ENCODE measurements at places on chromosomes 1 and 21.

DNA sequence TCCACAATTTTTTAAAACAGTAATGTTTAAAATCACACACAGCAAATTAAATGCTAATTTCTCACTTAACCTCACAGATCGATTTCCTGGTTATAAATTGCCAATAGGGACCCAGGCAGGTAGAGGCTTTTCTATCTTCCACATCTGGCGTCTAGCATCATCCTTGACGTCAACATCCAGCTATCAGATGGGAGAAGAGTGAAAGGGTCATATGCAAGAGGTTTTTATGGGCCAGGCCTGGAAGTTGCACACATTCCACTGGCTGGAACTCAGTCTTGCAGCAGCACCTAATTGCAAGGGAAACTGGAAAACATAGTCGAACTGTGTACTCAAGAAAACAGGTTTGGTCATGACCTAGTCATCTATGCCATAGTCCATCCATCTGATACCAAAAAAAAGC, 6.0 kb upstream of the EEIG2 start:
- no peak for DNase-seq

DNA sequence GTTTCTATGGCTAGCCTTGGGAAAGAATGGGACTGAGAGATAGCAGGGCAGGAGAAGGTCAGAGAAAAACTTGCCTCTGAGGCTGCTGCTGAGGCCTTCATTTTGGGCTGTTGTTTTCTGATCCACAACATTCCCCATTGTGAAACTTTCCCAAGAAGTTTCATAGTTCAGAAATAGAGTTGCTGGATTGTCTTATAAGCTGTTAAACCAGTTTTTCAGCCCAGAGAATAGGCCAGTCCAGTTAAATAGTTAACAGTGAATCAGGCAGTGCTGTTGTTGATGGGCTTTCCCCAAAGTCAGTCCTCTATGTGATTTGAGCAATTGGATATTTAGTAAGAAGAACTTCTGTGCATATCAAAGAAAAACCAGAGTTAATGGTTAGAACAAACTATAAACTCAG, 77.0 kb downstream of the C21orf91 start:
- no peak for DNase-seq

DNA sequence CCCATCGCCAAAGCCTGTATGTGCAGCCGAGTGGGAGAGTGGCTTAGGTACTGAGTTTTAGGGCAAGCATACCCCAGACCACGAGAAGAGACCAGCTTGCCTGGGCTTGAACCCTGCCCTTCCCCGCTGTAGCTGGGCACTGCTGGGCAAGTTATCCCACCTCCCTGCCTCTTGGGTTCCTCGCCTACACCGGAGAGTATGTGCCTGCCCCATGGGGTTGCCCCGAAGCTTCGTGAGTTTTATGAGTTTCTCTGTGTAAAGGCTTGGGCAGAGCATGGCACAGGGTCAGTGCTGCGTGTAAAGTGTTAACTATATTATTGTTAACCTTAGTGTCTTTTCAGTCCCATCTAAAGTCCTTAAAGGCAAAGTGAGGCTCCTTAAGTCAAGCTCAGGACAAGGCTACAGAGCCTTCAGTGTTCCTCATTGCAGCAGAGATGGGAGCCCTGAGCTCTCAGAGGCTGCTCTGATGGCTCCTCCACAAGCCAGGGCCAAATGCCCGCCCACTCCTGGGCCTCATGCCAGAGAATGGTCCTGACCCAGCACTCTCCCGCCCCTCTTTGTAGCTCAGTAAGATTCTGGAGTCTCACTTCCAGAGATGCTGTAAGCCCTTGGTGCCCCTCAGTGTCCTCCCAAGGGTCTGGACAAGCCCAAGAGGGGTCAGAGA, 37.0 kb upstream of the KCNA10 start:
- DNase-seq: no peak

DNA sequence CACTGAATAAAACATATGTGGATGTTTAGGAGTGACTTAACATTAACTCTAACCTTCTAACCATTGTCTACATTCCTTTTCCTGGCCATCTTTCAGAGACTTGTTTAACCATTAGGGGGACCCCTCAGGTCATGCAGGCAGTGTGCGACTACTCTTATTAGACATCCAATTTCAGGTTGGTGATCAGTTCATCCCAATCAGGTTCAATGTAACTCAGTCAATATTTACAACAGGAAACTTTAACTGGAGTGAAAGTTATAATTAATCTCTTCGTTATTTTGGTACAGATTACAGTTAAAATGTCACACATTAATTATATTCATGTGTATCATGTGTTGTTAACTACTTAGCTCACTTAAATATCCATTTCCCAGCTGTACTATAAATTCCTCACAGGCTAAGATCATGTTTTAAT, 68.8 kb upstream of the RGS1 start:
- DNase-seq: peak; percentile 21

GRCh38 chr21:45180246-45180599, 105.8 kb downstream of the ADARB1 start:
- DNase-seq: no peak

GRCh38 chr1:45177452-45177851, 29.0 kb downstream of the ZSWIM5 start:
- DNase-seq: no peak

DNA sequence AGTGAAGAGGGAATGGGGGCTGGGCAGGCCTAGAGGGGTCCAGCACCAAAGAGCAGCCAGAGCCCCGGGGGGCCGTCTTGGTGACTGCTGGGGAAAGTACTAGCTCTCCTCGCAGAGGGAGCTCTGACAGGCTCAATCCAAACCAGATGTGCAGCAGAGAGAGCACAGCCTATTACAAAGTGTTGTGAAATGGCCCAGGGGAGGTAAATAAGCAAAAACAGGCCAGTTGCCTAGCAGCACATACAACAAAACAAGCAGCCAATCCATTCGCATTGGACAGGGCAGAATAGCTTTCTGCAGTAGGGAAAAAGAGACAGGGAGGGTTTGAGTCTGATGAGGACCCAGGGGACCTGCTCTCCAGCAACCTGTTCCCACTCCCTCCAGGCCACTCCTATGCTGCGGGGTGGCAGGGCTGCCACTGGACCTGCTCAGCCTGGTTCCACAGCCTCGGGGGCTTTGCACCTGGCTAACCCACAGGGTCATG, 239.6 kb upstream of the FGGY start:
- DNase-seq: peak; percentile 99

DNA sequence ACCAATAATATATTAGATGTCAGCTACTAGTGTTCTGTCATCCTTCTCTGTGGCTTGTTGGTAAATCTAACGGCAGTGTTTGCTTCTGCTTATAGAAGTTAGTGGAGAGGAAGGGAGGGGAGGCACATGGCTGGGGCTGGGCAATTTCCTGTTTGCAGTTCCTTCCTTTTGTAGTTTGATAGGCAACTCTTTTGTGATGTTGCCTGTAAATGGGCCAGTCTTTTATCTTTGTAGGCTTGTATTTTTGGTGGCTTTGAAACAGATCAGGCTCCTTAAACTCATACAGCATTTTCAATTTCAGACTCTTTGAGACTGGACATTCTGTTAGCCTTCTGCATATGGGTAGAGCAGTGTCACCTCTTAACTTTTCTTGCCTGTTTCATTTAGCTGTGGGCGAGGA, 48.1 kb downstream of the CDC14A start:
- no peak for DNase-seq

GRCh38 chr1:227939791-227940771, 7.7 kb downstream of the WNT9A start:
- no peak for DNase-seq

DNA sequence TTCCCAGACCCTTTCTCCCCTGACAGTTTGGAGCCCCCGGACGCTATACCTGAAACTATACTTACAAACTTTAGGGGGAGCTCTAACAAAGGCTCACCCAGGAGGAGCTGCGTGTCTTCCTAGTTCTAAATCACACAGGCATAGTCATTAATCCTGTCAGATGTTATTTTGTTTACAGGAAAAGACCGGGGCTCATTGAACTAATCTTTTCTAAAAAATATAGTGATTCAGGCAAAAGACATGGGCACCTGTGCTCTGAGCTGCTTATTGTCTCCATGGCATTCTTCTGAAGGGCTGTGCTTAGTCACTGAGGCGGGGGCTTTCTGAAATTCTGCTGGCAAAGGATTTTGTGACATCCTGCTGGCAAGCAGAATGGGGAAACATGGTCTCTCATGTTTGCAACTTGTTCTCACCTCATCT, 1577.0 kb downstream of the NCAM2 start:
- DNase-seq: no peak

- DNase-seq: no peak
Observed at GRCh38 chr1:31570228-31570627, 6.1 kb upstream of the TINAGL1 start.
